ENCODE measurements at places on chromosomes 7 and 10.

DNA sequence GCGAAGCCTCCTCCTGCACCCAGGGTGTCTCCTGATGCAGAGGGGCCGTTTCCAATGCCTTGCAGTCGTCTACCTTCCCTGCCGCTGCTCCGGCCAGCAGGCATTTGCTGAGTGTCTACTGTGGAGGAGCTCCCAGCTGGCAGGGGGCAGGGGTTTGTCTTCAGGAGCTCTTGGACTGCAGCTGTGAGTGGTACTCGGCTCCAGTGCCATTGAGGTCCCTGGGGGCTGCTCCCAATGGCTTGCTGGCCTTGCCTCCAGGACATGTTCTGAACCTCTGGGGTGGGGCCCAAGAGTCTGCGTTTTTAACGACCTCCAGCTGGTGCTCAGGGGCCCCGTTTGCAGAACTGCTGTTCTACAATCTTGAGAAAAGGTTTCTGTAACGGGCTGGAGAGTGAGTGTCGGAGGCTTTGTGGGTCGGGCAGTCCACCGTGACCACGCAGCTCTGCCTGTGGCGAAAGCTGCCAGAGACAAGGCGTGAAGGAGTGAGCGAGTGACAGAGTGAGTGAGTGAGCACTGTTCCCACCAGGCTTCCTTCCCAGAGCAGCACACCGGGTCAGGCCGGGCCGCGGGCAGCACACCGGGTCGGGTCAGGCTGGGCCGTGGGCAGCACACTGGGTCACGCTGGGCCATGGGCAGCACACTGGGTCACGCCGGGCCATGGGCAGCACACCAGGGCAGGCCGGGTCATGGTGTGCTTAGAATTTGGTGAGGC, 520.2 kb downstream of the PTPRN2 start:
- DNase-seq, result no peak

- no peak for DNase-seq
These were observed 1321.5 kb downstream of the XPNPEP1 start for GRCh38 chr10:108601851-108602250.

- DNase-seq, result no peak
These were observed 397.0 kb downstream of the CALN1 start for GRCh38 chr7:72015136-72015535.

- no peak for DNase-seq
These were observed 1110.1 kb upstream of the PHF14 start for GRCh38 chr7:9863545-9863944.

GRCh38 chr10:3473271-3473670, 300.7 kb upstream of the PITRM1 start:
- DNase-seq, result no peak

DNA sequence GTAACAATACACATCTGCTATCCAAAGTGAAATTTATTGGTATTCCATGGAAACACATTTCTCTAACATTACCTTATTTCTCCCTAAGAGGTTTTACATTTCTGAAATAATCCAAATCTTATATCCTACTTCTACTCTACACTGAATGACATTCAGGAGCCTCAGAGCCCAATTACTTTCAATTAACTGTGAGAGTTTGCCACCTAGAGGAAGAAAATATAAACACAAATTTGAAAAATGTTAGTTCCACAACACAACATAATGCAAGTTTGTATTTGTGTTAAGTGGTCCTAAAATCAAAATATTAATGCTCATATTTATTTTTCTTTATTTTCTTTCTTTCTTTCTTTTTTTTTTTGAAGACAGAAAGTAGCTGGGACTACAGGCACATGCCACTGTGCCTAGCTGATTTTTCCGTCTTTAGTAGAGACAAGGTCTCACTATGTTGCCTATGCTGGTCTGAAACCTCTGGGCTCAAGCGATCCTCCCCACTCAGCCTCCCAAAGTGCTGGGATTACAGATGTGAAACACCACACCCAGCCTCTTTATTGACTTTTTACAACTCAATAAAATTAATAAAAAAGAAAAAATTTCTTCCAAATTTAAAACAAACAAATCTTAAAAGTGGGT, 46.0 kb downstream of the ATAD1 start:
- DNase-seq, result no peak

GRCh38 chr7:100489824-100490223, 6.1 kb downstream of the NYAP1 start:
- DNase-seq, result no peak
